ENCODE measurements at places on chromosomes 16 and 17. TPM values are rescaled to one million over a fixed set of nuclear protein-coding genes. Genes with fewer than 3 reads are reported as not detected.

- DNase-seq: no peak
Observed at GRCh38 chr17:63960006-63960405, 12.7 kb downstream of the SCN4A start.

Gene MEIOB
- not detected for total RNA-seq

DNA sequence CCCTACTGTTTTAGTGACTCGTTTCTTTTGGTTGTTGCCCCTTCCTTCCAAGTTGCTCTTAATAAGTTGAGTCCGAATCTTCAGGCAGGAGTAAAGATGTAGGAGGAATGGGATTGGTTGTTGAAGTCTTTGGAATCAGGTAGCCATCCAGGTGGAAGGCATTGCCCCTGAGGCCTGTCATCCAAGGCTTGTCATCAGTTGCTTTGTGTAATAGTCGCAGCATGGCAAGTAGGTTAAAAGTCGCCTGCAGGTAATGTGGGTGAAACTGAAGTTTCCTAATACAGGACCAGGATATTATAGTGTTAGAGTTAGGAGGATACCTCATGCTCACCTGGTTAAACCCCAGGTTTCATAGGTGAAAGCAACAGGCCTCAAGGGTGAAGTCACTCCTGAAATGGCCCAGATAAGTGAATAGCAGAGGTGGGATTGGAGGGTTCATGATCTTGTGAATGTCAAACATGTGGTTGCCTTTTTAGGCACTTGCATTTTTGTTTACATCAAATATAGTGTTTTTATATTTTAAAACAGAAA, 934 bp downstream of the PCTP start:
- DNase-seq: no peak

- DNase-seq: no peak
Observed at GRCh38 chr16:69727916-69728270, 1.5 kb upstream of the NQO1 start.

- no peak for DNase-seq
Observed at GRCh38 chr16:85361441-85362118, 249.3 kb upstream of the CIBAR2 start.

All from progenitor cell of endocrine pancreas (in vitro differentiated cells).